ENCODE measurements at places on chromosomes 7 and 10.

DNA sequence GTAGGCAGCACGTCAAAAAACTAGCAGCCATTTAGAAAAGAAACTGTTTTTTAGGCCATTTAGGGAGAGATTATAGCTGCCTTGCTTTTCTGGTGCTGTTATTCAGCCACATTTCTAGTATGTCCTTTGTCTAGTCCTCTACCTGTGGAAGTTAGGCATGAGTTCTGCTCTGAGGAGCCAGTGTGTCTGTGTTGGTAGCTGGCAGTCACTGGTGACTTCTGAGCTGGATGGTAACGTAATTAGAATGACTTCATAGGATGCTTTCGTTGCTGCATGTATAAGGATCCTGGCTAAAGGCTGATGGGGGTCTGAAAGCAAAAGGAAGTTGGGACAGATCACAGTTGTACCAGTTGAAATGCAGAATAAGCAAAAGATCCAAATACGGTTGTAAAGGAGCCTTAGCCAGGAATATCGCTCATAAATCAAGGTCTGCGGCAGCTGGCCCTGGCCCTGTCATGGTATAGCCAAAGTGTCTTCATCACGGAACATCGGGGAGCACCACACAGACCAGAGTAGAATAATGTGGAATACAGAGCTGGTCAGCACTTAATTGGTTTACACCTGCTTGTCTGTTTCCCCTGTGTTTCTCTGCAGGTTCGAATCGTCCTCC, 226.7 kb downstream of the EXOC4 start:
- DNase-seq, result no peak

DNA sequence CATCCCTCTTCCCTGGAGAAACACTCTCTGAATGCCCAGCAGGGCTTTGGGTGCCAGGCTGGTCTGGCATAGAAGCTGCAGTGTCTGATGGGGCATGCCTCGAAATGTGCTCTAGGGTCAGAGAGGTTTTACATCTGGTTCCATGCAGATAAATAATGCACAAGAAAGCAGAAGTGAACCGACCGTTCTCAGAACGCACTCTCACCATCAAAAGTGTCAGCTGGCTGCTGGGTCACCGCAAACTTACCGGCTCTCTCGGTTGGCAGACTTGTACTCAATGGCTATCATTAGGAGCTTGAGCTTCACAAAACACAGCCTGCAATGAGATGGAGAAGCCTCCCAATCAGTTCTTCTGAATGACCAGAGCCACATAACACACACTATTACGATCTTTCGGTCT, 610.0 kb downstream of the KCNMA1 start:
- DNase-seq, result no peak

GRCh38 chr7:46440186-46440585, 519.1 kb upstream of the IGFBP3 start:
- no peak for DNase-seq

DNA sequence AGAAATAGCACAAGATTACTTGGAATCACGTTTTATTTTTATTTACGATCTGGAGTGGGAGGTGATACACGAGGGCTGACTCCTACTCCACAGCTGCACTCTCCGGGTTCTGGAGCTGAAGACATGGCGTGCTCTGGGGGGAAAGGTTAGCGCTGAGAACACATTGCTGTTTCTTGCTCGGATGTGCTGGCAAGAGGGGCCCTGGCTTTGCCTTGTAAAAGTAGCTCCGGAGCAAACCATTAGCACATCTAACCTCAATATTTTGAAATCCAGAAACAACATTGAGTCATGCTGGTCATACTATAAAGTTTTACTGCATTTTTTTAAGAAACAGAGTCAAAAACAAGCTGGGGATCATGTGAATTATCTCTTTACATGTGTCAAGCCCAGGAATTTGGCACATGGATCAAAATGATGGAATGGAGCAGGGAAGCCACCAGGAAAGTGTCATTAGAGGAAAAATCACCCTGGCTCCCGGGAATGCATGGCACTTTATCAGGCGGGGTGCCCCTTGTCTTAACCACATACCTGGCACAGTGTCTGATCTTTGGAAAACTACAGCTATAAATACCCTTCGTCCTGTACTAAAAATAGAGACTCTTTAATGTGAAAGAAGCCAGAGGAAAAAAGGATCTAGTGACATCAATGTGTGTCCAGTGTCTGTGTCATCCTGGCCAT, 31.6 kb upstream of the LYZL1 start:
- no peak for DNase-seq

- DNase-seq, result no peak
Observed at GRCh38 chr10:72567889-72568640, 57.8 kb downstream of the MICU1 start.

DNA sequence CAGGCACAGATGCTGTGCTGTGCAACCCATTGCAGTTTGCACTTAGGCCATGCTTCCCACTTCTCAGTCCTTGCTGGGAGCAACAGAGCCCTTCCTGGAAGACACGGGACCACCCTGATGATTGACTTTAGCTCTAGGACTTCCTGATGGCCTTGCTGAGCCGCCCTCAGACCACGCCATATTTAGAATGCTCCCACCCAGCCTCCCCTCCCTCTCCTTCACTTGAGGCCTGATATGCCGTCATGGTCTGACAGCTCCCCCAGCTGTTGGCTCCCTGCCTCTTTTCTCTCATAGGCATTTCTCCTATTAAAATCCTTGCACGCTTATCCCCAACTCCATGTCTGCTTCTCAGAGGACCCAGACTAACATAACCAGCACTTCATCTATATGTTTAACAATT, 29.4 kb upstream of the GATAD1 start:
- no peak for DNase-seq

DNA sequence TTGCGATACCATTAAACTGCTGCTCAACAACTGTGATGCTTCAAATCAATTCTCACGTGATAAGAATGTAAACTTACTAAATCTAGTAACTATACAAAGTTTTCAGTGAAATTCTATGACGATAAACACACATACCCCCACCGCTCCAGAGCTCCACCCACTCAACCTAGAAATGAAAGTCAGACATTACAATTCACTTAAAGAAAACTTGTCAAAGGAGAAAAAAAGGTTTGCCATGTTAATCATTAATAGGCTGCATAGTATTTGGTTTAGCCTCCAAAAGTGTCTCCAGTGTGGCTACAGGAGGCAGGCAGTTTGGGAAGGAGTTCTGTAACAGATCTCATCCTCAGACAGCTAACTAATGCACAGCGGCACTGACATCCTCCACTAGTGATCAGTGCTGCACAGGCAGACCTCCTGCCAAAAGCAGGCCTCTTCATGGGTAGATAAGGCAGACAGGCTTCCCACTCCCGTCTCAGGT, 3.1 kb downstream of the HERPUD2 start:
- DNase-seq, result no peak

DNA sequence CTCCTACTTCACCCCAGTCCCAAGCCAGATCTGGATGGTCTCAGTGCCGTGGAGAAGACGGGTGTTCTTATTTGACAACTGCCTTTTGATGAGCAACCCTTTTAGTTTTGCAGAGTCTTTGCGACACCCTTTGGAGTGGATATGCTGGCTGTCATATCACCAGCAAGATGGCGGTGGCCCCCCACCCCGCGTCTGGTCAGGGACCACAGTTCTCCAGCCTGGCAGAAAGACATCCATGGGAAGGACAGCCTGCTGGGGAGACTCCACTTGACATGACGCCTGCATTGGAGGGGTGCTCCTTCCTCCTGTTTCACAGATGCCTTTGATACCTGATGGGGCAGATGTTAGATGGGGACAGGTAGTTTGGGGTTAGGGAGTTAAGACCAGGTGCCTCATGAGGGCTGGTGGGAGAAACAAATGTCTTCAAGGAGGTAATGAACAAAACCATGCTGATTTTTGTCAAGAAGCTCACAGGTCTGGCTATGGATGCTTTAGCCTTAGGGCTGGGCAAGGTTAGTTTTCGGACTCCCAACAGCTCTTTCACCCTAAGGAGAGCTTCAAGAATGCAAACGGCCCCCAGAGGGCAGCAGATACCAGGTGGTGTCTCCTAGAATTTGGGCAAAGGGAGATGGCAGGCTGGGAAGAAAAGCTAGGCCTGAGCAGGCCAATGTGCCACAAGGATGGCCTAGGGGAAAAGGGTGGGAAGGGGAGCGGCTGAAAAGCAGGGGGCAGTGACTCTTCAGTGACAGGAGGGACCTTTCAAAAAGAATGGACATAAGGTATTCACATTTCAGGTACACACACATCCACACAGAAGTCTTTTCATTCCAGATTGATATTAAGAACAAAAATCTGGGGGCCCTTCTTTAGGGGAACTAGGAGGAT, 95.2 kb downstream of the CLEC2L start:
- no peak for DNase-seq

- no peak for DNase-seq
Observed at GRCh38 chr10:62626817-62627216, 177.7 kb upstream of the ADO start.

DNA sequence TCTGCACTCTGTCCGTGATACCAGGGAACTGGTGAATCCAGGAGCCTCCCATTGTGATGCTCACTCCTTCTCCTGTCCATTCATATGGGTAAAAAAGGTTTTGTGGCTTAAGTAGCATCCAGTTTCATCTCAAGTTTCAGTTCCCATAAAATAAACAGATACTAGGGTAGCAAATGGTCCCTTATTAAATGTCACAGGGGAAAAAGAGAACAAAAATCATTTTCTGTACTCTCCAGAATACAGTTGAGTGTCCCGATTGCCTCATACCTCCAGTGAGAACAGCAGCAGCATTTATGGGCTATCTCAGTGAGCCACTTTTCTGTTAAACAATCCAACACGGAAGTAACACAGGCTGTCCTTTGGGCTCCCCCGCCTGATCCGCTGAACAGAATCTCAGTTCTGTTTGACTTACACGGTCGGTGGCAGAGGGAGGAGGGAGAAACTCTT, 179.6 kb downstream of the CELF2 start:
- no peak for DNase-seq

- DNase-seq, result no peak
Observed at GRCh38 chr7:23474829-23475575, 4.7 kb upstream of the IGF2BP3 start.

DNA sequence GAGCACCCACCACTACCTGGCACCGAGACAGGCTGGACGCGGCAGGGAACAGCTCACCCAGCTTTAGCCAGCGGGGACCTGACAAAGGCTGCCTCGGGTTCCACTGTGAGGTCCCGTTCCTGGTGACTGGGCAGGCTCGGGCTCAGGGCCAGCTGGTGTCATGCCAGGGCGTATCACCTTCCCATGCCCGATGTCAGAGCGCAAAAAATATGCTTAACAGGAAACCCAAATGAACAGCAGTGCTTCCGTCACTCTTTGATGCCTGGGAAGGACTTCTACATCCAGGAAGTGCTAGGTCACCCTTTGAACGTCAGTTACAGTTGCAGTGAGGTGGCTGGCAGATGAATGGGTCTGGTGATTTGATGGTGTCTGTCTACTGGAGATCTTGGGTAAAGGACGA, 106.0 kb downstream of the ADARB2 start:
- no peak for DNase-seq

GRCh38 chr7:17301471-17302456, 3.3 kb downstream of the AHR start:
- DNase-seq, result no peak

GRCh38 chr10:57743711-57744110, 524.0 kb downstream of the IPMK start:
- no peak for DNase-seq

DNA sequence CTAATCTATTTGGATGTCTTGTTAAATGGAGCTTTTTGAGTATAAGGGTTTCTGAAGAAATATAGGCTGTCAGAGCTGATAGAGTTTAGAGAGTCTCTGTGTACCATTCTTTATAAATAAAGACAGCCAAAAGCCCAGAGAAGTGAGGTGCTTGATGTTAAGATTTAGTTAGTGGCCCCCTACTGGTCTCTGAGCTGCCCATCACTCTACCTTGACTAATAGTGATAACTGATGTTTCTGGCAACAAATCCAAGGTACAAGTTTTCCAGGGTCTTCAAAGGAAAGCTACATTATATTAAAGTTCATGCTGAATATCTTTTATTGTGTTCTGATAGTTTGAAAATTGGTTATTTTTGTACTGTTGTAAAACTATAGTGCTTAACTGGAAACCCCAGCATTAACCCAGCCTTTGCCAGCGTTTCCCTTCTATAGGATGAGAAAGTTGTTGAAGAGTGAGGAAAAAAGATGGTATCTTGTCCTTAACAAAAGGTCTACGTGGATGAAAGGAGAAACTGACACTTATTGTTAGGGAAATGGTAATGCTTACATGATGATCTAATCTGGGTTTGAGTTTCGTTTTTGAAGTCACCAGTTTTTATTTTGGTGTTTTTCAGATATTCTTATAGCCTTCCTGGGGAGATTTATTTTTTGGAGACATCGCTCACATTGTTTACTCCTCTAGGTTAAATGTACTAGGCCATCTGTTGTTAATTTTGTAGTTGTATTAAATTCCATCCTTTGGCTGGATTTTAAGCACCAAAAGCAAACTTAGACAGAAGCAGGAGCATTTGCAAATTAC, 79.0 kb downstream of the AUTS2 start:
- DNase-seq, result no peak

- peak; percentile 7 for DNase-seq
Observed at GRCh38 chr10:89645742-89646172, 715 bp upstream of the PANK1 start.

DNA sequence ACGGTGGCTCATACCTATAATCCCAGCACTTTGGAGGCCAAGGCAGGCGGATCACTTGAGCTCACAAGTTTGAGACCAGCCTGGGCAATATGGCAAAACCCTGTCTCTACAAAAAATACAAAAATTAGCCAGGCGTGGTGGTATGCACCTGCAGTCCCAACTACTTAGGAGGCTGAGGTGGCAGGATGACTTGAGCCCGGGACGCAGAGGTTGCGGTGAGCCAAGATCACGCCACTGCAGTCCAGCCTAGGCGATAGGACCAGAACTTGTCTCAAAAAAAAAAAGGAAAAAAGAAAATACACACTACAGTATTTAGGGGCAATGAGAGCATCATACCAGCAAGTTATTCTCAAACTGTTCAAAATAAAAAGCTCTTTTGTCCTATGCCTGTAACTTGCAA, 59.5 kb downstream of the ABI1 start:
- DNase-seq, result no peak

DNA sequence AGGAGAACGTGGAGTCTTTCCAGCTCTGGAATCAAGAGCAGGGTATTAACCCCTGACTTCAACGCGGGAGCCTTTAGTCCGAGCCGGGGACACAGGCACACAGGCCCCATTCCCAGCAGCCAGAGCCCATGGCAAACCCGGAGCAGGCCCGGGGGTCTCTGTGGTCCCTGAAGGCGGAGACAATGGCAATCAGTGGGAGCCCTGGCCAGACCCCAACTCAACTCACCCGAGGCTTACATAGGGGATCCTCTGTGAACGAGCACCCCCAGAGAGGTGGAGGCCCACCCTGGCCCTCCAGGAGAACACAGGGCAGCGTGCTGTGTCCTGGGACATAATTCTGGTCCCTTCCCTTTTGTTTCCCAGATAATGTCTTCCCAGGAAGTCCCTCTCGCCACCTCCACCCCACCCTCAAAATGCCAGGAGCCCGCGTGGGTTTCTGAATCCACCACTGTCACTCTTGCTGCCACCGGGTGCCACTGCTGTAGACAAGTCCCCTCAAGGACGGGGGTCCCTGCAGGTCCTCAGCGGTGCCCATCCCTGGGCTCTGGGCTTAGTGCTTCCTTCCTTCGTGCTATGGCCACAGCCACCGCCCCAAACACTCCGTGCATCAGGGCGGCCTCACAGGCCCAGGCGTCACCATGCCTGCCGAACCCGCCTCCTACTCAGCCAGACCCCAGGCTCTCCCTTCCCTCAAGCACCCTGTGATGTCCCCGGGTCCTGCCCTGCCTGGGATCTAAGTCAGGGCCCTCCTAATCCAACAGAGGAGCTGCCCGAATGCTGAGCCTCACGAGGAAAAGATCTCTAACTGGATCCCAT, 28.6 kb upstream of the PPP2R2D start:
- DNase-seq, result no peak

All from dorsolateral prefrontal cortex (tissue), 122 donors.